ENCODE measurements at places on chromosomes 7 and 10.

GRCh38 chr10:126302826-126303665 is 85.2 kb downstream of the ADAM12 start:
- DNase-seq: no peak

- DNase-seq: no peak
Observed at GRCh38 chr10:77944519-77944918, 18.0 kb upstream of the DLG5 start.

GRCh38 chr10:18308600-18308999 is 168.4 kb downstream of the CACNB2 start:
- no peak for DNase-seq

- DNase-seq: no peak
Observed at GRCh38 chr10:29757551-29758297, 123.0 kb upstream of the SVIL start.

GRCh38 chr7:115005251-115005650 is 83.4 kb downstream of the MDFIC start:
- no peak for DNase-seq

DNA sequence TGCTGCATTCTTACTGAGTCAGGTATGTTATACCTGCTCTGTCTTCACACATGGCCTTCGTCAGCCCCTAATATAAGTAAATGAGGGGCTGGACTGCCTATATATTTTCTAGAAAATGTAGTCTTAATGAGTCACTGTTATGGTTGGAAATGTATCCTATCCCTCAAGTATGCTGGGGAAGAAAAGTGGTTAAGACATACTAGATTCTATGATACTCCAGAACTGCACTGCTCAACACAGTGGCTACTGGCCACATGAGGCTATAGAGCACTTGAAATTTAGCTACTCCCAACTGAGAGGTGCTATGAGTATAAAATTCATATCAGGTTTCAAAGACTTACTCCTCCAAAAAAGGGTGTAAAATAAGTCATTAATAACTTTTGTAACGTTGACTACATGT is 104.3 kb upstream of the STEAP1B start:
- no peak for DNase-seq

DNA sequence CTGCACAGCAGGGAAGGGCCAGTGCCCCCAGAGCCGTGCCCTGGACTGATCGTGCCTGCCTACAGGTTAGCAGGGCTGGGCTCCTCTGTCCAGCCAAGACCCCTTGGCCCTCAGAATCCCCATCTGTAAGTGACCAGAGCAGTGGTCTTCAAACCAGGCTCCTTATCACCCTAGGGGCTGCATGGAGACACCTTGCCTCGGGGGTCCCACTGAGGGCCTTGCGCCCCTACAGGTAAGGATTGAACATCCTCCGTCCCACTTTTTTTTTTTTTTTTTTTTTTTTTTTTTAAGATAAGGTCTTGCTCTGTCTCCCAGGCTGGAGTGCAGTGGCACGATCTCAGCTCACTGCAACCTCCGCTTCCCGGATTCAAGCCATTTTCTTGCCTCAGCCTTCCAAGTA is 32.6 kb upstream of the RADIL start:
- no peak for DNase-seq

- no peak for DNase-seq
Observed at GRCh38 chr10:7956508-7956907, 98.0 kb upstream of the GATA3 start.

GRCh38 chr10:99678921-99679320 is 19.6 kb downstream of the ENTPD7 start:
- DNase-seq: no peak

GRCh38 chr10:1731592-1731991 is 5.7 kb downstream of the ADARB2 start:
- DNase-seq: no peak

- DNase-seq: no peak
Observed at GRCh38 chr10:62116896-62117295, 151.7 kb downstream of the RTKN2 start.

DNA sequence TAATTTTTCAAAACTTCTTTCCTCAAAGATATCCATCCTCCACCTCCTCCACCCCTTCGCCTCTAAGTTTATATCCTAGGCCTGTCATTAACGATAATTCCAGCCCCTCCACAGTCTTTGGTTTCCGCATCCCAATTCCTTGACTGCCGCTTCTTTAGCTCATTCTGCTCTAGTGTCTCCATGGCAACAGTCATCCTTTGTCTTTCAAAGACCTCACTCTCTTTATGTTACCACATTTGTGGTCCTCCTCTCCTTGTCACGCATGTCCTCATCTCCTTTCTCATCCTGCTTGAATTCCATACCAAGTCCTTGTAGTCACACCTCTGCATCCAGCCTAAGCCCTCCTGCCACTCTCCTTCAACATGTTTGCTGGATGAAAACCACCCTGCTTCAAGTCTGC is 511.2 kb upstream of the KLF6 start:
- DNase-seq: no peak

DNA sequence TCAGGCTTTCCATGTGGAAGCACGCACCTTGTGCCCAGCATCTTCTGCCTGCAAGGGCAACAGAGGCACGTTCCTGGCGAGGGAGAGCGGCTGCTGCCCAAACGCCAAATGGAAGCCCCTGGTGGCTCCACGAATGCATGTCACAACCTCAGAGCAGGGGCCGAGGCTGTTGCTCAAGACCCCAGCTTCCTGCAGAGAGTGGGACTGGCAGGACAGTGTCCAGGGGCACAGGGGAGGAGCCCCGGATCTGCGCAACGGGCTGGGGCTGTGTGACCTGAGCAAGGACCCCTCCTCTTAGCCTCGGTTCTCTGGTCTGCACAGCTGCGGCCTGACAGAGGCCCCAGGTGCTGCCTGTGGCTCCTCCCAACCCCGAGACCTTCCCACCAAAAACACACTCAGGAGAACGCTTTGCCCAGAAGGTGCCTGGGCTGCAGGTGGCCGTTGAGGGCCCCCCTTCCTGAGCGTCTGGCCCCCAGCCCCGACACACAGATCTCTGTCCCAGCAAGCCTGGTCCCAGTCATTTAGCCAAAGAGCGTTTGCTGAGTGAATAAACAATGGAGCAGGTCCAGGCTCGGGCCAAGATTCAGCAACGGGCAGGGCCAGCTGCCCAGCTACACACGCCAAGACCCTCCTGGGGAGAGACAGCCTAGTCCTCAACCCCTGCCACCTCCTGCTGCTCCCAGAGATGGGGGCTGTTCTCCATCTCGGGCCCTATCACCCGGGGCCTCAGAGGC is 1.2 kb downstream of the MICALL2 start:
- no peak for DNase-seq

DNA sequence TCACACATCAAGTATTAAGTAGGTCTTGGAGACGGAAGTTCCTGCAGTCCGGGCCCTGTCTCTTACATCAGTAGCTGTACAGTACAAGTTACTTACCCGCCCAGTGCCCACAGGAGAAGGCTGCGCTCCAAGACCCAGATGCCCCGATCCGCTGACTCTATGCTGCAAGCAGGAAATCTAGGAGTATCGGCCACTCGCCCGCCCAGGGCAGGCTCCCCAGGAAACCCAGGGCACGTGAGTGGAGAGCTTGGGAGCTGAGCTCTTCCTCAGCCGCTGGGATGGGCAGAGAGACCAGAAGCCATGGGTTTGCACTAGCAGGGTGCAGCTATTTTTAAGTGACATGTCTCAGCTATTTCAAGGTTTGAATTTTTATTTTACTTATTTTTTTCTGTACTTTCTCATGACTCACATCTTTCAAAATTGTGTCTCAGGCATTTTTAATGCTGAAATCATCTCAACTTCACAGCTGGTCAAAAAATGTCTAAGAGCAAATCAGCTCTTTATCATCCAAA is 1.9 kb upstream of the GPER1 start:
- DNase-seq: no peak

GRCh38 chr7:39605087-39605486 is 18.3 kb upstream of the RALA start:
- no peak for DNase-seq

DNA sequence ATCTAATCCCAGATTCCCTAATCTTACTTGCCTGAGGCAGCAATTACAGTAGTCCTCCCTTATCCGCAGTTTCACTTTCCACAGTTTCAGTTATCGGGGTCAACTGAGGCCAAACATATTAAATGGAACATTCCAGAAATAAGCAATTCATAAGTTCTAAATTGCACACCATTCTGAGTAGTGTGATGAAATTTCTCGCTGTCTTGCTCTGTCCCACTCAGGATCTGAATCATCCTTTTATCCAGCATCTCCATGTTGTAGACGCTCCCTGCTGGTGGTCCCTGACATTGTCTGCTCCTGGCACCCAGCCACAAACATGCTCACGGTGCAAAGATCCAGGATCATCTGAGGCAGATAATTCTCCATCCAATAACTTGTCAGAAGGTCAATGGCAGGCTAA is 128.7 kb upstream of the CXCL12 start:
- no peak for DNase-seq

GRCh38 chr10:88906921-88907320 is 26.9 kb downstream of the STAMBPL1 start:
- DNase-seq: no peak

GRCh38 chr10:23037561-23037960 is 57.8 kb upstream of the MSRB2 start:
- no peak for DNase-seq

- DNase-seq: no peak
Observed at GRCh38 chr7:1733206-1733907, 63.3 kb downstream of the ELFN1 start.

DNA sequence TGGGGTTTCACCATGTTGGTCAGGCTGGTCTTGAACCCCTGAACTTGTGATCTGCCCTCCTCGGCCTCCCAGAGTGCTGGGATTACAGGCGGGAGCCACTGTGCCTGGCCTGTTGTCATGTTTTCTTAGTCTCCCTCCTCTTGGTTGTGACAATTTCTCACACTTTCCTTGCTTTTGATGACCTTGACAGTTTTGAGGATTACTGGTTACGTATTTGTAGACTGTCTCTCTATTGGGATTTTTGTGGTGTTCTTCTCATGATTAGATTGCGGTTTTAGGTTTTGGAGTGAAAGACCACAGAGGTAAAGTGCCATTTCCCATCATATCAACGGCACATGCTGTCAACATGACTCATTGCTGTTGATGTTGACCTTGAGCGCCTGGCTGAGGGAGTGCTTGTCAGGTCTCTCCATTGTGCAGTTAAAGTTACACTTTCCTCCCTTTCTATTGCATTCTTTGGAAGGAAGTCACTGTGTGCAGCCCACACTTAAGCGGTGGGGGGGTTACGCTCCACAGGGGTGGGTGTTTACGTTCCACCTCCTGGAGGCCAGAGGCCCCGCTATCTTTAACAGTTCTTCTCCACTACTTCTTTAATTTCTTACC is 10.8 kb downstream of the NEURL1 start:
- DNase-seq: no peak

All from cortex of kidney (tissue), 1 donor.